ENCODE measurements at places on chromosomes 1 and 21.
A peak's percentile ranks its signal among the peaks of the same experiment; 100 is the strongest.

GRCh38 chr1:8660411-8660828, 157.0 kb downstream of the RERE start:
- peak; percentile 82 for DNase-seq

DNA sequence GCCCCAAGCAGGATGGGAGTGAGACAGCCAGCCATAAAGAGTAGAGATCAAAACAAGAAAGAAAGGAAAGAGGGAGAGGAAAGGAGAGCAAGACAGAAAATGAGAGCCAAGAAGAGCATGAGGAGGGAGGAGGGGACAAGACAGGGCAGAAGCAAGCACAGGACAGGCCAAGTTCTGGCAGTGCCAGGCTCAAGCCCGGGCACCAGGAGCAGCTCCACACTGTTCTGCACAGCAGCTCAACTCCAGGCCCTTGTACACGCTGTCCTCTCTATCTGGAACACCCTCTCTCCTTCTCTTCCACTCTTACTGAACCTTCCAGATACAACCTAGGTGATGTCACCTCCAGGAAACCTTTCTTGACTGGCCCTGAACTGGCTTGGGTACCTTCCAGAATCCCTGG, 11.7 kb downstream of the IFFO2 start:
- DNase-seq, result no peak

GRCh38 chr21:15212206-15212605, 147.4 kb upstream of the NRIP1 start:
- no peak for DNase-seq

DNA sequence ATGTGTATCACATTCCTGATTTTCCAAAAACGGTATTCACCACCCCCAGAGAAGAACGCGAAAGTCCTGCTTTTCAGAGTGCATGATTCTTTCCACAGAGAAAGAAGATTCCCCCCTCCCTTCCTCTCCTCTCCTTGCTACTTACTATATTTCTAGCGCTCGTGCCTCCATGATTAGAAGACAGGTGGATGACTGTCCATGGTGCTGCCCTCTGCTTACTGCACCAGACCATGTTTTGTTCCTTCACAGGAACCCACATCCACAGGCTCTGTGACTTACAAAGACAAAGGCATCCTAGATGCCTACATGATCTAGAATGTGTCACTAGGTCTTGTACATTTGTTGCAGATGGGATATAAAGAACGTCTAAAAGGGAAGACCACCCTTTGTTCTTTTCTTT, 49.1 kb upstream of the ZNF648 start:
- no peak for DNase-seq

GRCh38 chr1:51442198-51442597, 76.9 kb downstream of the EPS15 start:
- DNase-seq, result no peak

- no peak for DNase-seq
These were observed 7.0 kb downstream of the SH3BP5L start for GRCh38 chr1:248818505-248819374.

DNA sequence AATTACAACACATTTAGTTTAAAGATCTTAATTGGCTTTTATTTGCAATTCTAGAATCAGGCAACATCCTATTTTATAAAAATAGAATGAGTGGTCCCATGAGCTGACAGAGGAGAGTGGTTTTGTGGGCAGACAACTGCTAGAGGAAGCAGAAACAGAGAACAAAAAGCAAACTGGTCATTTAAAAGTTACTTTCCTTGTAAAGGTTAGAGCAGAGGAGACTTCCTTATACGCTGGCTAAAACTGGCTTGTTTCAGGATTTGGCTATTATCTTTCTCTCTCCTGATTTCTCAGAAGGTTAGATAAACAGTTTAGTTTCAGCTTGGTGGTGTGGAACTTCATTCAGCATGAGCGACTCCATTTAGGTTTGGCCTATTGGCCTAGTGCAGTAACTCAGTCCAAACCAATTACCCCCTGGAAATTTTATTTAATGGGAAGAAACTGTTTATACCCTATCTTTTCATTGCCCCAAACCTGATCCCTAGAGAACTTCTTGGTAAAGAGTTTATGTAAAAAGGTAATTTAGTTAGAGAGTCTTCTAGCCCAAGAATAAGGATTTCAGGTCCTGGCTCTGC, 32.2 kb upstream of the IL20 start:
- no peak for DNase-seq

DNA sequence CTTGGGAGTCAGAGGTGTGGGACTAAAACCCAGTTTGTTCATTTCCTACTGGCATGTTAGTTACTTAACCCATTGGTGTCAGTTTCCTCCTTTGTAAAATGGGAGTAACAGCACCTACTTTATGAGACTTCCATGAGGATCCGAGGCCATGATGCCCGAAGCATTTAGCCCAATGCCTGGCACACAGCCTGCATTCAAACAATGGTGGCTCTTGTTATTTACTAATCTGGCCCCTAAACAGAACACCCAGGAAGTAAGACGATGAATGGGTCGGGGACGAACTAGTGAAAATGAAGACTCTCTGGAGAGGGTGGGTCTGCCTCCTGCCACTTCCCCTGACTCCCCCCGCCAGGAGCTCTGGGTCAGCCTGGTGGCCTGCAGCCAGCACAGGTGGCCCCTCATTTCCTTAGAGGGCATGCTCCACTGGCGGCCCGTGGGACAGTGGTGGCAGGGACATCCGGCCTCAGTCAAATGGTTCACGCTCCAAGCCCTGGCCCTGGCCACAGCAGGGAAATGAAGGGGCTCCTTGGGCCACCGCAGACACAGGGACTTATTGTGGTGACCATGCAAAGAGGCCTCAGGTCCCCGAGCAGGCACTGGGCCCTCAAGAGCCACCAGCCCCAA, 9.5 kb upstream of the TAS1R2 start:
- DNase-seq, result no peak

DNA sequence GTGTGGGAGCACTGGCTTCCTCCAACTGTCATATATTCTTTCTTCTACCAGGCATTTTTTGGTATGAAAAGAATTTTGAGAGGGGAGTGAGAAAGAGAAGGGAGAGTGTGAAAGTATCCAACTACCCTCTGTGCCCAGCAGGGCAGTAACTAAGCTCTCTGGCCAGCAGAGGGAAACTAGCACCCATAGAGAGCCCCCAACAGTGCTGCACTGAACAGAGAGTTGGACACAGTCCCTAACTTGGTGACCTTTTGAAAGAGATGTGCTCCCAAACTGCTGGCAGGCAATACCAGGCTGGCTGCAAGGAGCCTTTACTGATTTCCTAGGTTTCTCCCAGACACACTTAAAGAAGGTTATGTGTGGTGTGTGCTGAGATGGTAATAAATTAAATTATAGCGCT, 118.8 kb upstream of the PBX1 start:
- peak; percentile 61 for DNase-seq

DNA sequence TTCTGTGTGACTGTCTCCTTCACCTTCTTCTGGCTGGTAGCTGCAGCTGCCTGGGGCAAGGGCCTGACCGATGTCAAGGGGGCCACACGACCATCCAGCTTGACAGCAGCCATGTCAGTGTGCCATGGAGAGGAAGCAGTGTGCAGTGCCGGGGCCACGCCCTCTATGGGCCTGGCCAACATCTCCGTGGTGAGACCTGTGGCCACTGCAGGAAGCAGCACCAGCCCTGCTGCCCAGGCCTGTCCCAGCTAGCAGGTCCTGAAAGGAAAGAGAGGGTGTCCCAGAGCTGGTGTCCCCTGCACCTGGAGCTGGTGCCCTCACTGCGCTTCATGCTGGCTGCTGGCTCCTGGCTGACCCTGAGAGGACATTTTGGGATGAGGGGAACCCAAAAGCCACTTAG, 5.9 kb upstream of the ATXN7L2 start:
- DNase-seq, result no peak

- DNase-seq, result no peak
These were observed 7.5 kb downstream of the PCP4 start for GRCh38 chr21:39874759-39875158.

DNA sequence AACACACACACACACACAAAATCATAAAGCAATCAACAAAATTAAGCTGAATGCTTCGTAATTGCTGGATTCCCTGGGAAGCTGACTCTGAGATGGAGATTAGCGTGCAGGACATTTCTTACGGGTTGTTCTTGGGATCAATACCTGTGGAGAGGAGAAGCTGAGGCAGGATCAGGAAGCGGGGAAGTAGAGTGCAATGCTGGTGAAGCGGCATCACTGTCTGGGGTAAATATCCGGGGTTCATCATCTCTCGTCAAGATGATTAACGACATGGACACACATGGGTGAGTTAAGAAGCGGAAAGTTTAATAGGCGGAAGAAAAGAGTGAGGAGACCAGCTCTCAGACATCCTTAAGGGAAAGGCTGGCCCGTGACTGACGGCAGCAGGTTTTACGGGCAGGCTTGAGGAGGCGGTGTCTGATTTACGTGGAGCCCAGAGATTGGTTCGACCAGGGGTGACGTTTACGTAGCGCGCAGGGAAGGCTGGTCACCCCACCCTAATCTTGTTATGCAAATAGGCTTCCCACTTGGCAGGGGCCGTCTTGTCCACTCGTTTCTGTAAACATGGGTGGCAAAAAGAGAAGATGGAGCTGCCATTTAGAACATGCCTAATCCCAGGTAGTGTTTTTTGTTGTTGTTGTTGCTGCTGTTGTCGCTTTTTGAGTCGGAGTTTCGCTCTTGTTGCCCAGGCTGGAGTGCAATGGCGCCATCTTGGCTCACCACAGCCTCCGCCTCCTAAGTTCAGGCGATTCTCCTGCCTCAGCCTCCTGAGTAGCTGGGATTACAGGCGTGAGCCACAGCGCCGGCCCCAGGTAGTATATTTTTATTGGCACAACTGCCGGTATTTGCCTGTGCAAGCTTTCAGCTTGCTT, 135.6 kb upstream of the KCNJ15 start:
- DNase-seq, result peak; percentile 35

DNA sequence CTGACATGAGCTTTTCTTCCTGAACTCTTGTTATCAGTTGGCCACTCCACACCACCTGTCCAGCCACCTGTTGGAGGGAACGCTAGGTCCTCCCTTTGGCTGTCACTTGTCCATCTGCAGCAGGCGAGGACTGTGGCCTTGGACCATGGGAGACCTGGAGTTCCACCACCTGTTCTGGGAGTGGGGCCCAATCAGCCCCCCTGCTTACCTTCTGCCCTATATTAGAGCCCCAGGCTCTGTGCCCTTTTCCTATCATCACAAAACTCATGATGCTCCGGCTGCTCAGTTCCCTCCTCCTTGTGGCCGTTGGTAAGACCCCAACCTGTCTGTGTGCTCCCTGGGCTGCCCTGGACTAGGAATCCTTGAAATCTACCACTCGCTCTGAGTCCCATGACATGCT, at the start of gene CELA3A:
TSS of gene CELA3A (plus strand) at position 249 of the 400 bp plus-strand sequence. CDS start at position 267, 18 bp downstream.
- DNase-seq, result peak; percentile 36

GRCh38 chr1:204307334-204307883, 52.3 kb downstream of the PLEKHA6 start:
- DNase-seq, result peak; percentile 38

DNA sequence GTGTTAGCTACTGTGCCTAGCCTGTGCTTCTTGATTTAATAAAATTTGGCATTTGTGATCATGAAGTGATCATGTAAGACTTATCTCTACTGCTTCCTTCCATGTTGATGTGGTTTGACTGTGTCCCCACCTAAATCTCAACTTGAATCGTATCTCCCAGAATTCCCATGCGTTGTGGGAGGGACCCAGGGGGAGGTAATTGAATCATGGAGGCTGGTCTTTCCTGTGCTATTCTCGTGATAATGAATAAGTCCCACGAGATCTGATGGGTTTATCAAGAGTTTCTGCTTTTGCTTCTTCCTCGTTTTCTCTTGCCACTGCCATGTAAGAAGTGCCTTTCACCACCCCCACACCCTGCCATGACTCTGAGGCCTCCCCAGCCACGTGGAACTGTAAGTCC, at the start of gene OVAAL:
TSS of gene OVAAL (plus strand) at position 301 of the 400 bp plus-strand sequence.
- no peak for DNase-seq

- peak; percentile 82 for DNase-seq
These were observed 64.9 kb downstream of the TMEM53 start for GRCh38 chr1:44609412-44609767.

GRCh38 chr1:212612041-212612961, 3.7 kb downstream of the ATF3 start:
- DNase-seq, result no peak

DNA sequence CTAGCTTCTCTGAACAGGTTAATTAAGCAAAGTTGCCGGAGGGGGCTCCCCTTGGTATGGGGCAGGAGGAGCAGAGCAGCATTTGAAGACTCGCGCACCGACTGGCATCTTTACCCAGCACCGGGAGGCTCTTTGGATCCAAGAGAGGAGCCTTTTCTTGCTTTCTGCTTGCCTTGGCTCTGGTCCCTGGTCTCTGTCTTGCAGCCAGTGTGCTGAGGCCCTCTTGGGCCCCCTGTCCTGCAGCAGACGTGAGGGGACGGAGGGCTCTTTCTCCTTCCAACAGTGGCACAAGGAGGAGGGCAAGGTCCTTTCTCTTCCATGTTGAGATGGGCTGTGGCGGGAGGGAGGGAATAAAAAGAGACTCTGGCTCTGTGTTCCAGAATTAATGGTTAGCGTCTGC, 45.6 kb downstream of the ZBTB18 start:
- DNase-seq, result no peak

- no peak for DNase-seq
These were observed 7.9 kb downstream of the TFAP2E start for GRCh38 chr1:35580949-35581388.

DNA sequence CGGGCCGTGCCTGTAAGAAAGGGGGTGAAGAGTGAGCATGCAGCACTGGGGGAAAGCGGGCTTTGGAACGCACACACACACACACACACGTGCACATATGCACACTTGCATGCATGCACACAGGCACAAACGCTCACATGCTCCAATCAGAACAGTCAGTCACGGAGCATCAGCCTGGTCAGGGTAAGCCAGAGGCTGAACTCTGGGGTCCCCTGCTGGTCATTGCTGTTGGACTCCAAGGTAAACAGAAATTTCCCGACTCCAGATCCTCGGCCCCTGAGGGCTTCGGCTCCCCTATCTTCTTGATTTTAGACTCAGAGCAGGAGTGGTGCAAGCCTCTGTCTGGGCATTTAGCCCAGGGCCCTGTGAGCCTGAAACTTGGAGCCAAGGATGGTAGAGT, 54.2 kb downstream of the SYT2 start:
- peak; percentile 46 for DNase-seq

DNA sequence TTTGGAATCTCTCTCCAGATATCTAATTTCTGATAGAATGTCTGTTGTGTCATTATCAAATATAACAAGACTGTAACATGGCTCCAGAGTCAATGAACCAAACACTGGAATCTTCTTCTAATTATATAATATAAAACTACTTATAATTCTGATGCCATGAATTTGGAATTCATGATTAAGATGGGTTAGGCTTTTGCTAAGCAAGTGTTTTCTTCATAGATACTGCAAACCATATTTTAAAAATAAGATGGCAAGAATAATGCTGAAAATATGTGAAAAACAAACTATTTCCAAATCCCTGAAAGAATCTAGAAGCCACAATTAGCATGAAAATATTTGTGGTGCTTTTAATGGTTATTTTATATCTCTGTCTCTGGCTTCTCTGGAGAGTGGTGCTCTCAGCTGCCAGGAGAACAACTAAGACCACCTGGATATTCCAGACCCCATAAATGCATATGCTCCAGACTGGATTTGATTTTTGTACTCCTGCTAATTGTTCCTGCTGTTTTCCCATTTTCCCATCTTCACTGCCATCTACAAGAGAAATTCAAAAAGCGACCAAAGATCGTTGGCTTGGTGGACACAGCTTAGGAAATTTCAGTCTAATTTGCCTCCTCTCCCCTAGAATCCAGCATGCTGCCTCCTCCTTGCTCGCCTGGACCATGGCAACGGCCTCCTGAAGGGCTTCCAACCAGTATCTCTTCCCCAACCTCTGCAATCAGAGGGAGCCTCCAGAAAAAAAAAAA, 418.9 kb downstream of the SETD4 start:
- DNase-seq, result peak; percentile 39

Measured in SJCRH30 (cell line).